Stimulated activated CD8-positive, alpha-beta memory T cell treated with anti-CD3 and anti-CD28 coated beads, Interleukin-4, amount 100 ng/mL, for 1 hour (primary cell): ENCODE measurements at places on chromosomes 4 and X.

GRCh38 chrX:151973060-151973661 is 1.3 kb downstream of the GABRE start:
- no peak for DNase-seq

GRCh38 chrX:39929379-39930025 is 168.3 kb downstream of the BCOR start:
- DNase-seq: no peak

DNA sequence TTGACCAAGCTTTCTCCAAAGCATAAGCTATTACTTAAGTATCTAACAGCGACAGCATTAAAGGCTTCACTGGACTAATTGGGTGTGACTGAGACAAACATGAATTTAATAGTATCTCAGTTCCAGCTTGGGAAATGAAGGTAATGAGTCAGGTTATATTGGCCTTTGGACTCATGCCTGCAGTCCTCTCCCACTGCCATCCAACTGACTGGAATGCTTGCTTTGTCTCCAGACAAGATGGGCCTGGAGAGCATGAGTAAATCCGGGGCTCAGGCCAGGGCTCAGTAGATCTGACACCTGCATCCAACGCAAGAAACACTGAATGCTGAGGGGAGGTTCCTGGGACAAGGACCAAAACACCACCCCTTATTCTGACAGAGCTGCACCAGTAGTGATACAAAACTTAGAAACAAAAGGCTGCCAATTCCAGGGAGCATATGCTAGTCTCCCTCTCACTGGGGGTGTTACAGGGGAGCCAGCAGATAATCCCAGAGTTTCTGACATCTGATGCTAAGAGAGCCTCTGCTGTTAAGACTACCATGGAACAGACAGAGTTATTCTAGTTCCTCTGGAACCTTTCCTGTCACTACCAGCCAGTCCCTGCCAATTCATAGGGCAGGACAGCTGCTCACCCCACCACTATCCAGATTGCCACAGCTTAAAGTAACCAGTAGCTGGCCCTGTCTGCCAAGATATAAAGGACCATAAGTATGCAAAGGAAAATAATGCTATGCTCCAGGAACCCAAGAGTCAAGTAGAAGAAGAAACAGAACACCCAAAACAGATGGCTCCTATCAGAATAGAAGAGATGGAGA is 293.8 kb downstream of the IQCM start:
- no peak for DNase-seq

DNA sequence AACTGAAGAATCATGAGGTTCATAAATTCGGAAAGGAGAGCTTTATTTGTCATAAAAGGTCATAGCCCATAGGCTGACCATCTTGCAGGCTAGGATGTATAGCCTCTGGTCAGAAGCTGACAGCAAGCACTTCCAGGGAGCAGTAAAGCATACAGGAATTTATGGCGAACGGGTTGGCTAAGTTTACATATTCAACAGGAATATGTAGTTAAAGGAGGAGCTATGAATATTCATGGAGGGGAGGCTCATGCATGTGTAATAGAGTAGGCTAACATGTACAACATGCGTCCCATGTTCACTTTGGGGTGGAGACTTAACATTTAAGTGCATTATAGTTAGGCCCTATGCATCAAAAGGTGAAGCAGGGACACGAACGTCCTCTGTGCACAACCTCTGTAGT is 1425.7 kb upstream of the TENM3 start:
- DNase-seq: no peak

- no peak for DNase-seq
Observed at GRCh38 chrX:52811065-52811625, at the start of gene XAGE5. Gene XAGE5 (plus strand): TSS chrX:52811287. CDS start chrX:52812567, 1,280 bp downstream.

- DNase-seq: no peak
Observed at GRCh38 chr4:28313729-28314713, 1453.4 kb downstream of the STIM2 start.

GRCh38 chrX:67619253-67619652 is 75.4 kb downstream of the AR start:
- no peak for DNase-seq

DNA sequence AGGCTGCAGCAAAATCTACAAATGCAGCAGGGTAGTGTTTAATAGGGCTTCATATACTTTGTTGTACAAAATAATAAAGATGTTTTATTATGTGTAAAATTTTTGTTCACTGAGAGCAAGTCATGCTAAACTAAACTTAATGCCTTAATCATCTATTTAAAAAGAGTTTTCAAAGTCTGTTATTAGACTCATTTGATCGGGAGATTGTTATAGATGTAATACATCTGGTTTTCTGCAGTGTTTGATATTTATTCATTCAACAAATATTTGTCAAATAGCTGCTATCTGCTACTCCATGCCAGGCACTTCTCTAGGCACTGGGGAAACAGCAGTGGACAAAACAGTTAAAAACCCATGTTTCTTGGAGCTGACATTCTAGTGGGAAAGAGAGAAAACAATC is 233.6 kb downstream of the FMR1NB start:
- no peak for DNase-seq

- DNase-seq: no peak
Observed at GRCh38 chr4:143375326-143376073, 38.8 kb downstream of the GAB1 start.

- DNase-seq: no peak
Observed at GRCh38 chrX:69126642-69127041, 38.6 kb downstream of the PJA1 start.
